T-helper 22 cell (primary cell): ENCODE measurements at places on chromosomes 4 and X.

DNA sequence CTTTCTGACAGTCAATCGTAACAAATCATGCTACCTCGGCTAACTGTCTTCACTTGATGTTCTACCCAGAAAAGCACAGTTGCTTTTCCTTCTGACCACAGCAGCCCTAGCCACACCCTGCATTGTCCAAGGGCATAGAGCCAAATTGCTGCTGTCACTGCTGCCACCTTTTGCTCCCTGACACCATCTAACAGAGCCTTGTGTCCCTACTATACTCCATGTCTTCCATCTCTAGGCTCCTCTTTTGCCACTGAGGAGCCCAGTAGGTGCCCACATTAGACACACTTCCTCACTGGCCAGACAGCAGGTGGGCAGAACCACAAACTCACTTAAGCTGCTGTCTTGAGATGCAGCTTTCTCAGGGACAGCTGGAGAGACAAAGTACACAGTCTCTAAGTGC, 91.4 kb downstream of the ANXA3 start:
- no peak for DNase-seq

DNA sequence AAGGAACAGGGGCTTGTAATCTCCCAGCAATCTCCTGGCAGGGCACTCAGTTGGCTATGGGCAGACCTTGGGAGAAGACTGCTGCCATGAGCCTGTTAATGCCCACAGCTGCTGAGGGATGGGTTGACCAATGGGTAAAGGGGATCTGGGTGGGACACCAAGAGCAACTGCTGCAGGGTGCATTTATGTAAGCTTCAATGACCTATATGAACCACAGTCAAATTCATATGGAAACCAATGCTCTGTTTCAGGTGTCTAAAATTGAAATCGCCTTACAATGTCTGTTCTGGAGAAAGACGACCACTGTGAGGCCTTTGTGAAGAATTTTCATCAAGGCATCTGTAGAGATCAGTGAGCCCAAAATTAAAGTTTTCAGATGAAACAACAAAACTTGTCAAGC, 6.1 kb downstream of the EPGN start:
- no peak for DNase-seq

- no peak for DNase-seq
Measured at GRCh38 chr4:139950568-139950967, 203.4 kb downstream of the MAML3 start.

DNA sequence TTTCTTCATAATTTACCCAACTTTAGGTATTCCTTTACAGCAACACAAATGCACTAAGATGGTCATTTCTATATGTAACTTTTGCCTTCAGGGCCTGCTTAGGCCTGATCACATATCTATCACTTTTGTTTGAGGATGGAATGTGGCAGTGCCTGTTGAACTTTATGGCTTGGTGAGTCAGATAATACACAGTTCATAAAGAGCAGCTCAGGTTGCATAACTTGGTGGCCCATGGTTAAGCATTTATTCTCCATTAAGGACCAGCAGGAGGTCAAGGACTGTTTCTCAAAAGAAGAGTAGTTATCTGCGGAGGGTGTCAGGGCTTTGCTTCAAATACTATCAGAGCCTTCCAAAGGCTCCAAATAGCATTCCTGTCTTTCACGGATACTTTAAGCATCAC, 124.1 kb upstream of the PDHA2 start:
- no peak for DNase-seq

DNA sequence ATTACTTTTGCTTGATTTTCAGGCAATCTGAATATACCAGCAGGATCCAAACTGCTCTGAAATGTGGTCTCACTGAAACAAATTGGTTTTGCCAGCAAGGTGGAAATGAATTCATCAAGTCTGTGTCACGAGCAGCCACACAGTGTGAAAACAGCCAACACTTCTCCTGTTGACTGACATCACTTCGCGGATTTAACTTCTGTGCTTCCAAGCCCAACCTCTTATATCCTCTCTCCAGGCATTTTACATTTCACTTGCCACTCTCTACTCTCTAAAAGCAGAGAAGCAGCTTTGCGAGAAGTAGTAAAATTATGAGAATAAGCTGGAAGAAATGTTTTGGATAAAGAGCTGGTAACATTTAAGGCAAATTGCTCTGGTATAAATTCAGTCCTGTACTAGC, 106.1 kb upstream of the FRG1 start:
- DNase-seq: no peak

GRCh38 chrX:677376-677775, 46.8 kb downstream of the SHOX start:
- no peak for DNase-seq

- DNase-seq: no peak
Measured at GRCh38 chr4:8886612-8887406, 15.2 kb upstream of the HMX1 start.

- DNase-seq: no peak
Measured at GRCh38 chr4:113637823-113638561, 123.5 kb downstream of the CAMK2D start.

DNA sequence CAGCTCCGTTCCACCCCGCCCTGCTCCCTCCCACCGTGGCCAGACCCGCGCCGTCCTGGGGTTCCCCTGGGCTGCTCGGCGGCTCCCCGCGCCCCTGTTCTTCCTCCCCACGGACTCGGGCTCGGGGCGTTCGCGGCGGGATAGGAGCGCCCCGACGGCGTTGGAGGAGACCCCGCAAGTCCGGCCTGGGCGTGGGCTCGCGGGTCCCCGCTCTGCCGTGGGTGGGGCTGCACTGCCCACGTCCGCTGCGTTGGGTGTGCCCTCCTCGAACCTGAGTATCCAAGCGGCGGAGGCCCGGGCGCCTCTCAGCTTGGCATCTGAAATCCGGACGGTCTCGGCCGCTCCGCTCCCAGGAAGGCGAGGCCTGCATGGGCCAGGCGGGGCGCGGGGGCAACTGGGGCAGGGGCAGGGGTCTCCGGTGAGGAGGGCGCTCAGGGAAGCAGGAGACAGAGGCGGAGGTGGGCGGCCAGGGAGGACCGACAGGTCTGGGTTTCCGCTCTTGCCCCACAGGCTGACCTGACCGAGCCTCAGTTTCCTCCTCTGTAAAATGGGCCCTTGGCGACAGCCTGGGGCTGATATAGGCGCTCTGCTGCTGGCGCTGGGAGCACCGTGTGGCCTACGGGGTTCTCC, 12.0 kb upstream of the NAT8L start:
- DNase-seq: no peak

- DNase-seq: no peak
Measured at GRCh38 chr4:64729561-64729960, 320.3 kb upstream of the TECRL start.

DNA sequence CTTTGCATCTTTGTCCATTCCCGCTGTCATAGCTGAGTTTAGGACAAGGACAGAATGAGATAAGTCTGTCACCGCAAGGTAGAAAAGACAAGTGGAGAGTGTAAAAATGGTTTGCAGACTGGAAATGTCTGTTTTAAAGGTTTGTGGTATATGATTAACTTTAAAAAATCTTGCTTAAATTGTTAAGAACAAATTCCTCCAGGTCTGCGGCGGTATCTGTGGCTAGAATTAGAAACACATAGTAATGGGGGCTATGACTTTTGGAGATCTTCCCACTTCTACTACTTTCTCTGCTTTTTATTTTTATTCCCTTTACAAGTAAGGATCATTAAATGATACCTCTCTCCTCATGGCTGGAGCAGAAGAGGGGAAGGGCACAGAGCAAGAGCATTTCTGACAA, 92.2 kb downstream of the MID1IP1 start:
- no peak for DNase-seq

GRCh38 chrX:107576841-107577240, 51.5 kb upstream of the PRPS1 start:
- DNase-seq: no peak

GRCh38 chr4:127048376-127049044, 584.2 kb upstream of the INTU start:
- no peak for DNase-seq

GRCh38 chr4:14918336-14918735, 83.9 kb upstream of the CPEB2 start:
- DNase-seq: no peak

DNA sequence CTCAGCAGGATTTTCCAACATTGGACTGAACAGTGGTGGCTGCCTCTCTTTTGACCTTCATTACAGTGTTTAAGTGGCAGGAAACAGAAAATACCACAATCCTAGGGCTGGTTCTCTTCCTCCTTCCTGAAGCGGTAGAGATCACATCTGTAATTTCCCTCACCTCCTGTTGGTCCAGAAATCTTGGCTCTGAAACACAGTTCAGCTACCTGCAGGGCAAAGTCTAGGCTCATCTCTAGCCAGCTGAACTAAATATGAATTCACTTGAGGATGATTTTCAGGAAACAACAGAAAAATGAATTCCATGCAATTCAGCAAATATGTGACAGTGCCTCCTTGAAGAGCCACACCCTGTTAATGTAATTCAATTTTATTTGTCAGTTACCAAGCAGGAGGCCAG, 531.9 kb downstream of the INPP4B start:
- no peak for DNase-seq

DNA sequence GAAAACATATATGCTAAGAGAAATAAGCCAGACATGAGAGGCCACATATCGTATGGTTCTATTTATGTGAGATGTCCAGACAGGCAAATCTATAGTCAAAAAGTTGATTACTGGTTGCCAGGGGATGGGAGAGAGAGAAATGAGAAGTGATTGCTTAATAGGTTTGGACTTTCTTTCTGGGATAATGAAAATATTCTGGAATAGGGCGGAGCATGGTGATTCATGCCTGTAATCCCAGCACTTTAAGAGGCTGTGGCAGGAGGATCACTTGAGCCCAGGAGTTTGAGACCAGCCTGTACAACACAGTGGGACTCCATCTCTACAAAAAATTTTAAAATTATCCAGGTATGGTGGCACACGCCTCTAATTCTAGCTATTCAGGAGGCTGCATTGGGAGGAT, 22.4 kb downstream of the RBM47 start:
- no peak for DNase-seq

DNA sequence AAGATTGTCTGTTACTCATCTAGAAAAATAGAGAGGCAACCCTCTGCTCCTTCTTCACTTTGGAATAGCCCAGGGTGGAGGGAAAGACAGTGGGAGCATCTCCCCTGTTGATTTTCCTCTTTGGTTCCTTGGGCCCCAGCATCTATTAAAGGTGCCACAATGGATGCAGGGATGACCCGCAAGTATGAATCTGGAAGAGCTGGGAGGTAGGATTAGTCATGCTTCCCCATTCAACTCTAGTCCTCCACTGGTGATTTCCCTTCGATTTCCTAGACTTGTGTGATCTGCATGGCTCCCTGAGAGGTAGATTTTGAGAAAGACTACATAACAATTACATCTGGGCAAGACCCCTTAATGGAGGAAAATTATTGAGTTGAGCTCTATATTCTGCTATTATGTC, 127.8 kb downstream of the MAGEE1 start:
- no peak for DNase-seq

- DNase-seq: no peak
Measured at GRCh38 chr4:138049355-138049754, 192.8 kb downstream of the SLC7A11 start.

- no peak for DNase-seq
Measured at GRCh38 chrX:26851981-26852380, 611.2 kb downstream of the PPP4R3C start.

DNA sequence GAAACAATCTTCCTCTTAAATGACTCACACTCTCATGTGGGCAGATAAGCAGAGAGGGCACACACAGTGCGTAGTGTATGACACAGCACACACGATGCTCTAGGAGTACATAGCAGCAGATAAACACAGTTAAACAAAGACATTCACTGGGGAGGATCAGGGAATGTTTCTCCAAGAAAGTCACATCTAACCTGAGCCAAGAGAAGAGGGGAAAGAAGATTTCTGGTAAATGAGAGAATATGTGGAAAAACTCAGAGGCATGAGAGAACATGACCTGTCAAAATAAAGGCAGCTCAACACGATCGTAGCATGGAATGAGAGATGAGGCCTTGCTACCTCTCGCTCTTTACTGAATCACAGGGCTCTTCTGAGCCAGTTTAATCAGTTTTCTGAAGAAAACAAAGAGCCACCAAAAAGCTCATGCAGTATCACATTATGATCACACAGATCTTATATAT, 251.0 kb downstream of the ANK2 start:
- DNase-seq: no peak

GRCh38 chrX:31265383-31265782, 193.5 kb upstream of the FTHL17 start:
- no peak for DNase-seq
